ENCODE measurements at places on chromosomes 1 and 21.

DNA sequence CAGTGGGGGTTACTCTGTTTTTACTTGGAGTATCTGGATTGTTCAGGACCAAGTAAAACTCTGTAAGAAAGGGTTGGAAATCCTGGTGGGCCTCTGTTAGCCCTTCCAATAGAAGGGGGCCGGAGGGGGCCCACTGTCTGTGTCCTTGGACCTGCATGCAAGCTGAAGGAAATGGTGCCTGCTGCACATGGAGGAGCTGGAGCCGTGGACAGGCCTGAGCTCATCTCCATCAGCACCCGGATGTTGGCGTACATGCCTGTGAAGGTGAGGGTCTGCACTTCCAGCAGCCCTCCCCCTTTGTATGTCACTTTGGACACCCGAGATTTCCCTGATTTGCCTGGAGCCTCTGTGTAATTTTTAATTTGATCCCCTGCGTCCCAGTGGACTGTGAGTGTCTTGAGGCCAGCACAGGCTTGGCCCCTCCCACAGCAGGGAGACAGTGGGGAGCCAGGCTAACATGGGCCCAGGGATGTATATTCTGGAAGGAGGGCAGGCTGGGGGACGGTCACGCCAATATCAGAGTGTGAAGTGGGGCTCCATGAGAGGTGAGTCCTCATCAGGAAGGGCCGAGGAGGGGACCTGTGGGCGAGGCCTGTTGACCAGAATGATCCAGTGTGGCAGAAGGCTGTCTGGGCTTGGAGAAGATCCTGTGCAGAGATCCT is 16.8 kb downstream of the GALNT2 start:
- DNase-seq: no peak

- no peak for DNase-seq
These were observed 140.1 kb downstream of the C1orf94 start for GRCh38 chr1:34316773-34317172.

DNA sequence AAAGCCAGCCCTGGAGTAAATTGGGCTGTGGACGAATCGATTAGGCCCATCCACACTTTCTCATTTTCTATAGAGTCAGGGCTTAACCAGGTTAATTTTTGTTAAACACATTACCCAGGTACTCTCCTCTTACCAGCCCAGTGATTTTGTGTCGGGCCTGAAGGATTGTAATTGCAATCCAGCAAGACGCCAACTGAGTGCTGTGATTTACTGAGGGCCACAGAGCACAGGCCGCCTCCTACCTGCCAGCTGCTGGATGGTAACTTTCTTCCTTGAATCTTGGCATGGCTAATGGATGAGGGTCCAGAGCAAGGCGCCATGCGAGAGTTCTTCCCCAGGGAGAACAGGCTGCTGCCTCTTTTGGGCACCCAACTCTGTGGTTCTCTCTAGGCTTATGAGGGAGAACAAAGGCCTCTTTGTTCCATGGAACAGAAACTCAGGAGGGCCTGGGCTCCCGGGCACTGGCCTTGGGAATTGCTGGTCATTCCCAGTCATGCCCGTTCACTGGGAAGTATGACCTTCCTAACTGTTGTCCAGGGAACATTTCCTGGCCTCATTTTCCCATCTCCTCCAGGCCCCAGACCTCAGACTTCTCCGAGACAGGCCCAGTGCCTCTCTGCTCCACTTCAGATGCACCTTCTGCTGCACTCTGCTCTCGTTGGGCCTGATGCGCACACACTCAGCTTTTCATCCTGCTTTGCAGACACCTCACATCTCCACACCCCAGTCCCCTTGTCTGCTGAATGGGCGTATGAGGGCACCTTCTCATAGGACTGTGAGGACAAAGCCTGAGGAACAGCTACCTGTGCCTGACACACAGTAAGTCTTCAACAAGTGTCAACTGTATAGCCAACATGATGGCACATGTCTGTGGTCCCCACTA is 57.3 kb downstream of the SYF2 start:
- no peak for DNase-seq

DNA sequence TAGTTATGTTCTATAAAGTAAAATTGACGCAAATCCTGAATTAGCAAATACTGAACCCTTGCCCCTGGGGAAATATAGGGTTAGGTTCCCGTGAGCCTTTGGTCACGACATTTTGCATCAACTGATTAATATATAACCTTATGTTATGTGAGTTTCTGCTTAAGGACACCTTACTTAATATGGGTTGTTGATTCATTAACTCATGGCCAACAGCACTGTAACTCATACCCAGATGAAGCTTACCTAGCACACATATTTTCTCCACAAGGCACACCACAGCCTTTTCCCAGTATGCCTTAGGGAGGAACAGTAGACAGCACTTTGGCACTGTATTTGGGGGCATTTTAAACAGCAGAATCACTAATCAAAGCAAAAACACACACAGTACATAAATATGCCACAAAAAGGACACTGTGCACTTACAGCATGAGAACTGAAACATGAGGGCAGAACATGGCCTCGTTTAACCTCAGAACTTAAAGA is 15.1 kb downstream of the INAVA start:
- DNase-seq: no peak

DNA sequence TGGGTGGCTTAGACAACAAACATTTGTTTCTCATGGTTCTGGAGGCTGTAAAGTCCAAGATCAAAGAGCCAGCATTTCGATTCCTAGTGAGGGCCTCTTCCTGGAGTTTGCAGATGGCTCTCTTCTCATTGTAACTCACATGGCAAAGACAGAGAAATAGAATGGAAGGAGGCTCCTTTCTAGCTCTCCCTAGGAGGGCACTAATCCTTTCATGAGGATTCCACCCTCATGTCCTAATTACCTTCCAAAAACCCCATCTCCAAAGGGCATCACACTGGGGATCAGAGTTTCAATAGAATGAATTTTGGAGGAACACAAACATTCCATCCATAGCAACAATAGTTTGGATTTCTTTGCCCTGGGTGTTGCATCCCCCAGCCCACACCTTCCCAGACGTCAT is 247.3 kb downstream of the TTLL7 start:
- DNase-seq: no peak

DNA sequence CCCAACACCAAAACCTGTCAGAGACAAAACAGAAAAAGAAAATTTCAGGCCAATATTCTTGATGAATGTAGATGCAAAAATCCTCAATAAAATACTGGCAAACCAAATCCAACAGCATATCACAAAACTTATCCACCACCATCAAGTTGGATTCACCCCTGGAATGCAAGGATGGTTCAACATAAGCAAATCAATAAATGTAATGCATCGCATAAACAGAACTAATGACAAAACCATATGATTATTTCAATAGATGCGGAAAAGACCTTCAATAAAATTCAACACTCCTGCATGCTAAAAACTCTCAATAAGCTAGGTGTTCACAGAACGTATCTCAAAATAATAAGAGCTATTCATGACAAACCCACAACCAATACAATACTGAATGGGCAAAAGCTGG is 3.8 kb upstream of the OR2L5 start:
- DNase-seq: peak; percentile 0

DNA sequence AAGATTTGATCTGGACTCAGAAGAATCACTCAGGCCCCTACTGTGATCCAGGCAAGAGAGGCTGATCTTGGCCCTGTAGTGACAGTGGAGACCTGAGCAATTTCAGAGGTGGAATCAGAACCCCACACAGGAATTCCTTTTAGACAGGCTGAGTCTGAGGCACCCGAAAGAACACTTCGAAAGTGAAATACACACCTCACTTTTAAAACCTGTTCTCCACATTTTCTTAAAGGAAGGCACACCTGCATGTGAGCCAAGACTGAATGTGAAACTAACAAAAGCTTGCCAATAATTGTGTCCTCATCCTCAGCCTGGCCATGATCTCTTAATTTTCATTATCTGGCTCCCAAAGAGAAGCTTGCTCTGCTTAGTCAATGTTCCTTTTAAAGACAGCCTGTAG is 32.2 kb downstream of the SIPA1L2 start:
- DNase-seq: no peak

DNA sequence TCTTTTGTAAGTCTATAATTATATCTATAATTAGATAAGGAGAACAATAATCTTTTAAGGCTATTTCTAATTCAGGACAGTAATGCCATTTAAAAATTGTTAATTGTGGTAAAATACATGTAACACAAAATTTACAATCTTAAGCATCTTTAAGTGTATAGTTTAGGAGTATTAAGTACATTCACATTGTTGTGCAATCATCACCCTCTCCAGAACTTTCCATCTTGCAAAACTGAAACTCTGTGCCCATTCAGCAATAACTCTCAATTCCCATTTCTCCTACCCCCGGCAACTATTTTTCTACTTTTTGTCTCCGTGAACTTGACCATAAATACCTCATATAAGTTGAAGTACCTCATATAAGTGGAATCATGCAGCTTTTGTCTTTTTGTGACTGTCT is 93.9 kb upstream of the KCNA3 start:
- DNase-seq: no peak

DNA sequence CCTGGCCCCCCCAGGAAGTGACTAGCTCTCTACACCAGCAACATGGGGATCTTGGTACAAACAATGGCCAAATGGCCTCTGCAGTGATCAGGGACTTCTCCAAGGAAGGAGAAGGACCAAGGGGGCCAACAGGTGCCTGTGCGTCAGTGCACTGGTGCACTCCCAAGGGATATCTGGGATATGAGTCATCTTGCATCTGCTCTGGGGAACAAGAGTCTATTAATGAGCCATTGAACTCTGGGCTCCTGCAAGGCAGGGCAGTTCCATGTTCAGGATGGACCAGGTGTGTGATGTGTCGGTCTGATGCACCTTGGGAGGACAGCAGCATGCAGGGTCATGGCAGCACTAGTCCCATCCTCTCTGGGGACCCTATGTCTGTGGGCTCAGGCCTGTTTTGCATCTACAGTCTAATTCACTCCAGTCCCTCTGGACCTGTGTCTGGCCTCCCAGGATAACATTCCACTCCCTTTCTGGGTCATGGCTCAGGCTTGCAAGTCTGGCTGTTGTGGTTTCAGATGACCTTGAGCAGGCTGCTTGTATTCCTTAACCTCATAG is 125.3 kb downstream of the TRABD2B start:
- DNase-seq: peak; percentile 37

DNA sequence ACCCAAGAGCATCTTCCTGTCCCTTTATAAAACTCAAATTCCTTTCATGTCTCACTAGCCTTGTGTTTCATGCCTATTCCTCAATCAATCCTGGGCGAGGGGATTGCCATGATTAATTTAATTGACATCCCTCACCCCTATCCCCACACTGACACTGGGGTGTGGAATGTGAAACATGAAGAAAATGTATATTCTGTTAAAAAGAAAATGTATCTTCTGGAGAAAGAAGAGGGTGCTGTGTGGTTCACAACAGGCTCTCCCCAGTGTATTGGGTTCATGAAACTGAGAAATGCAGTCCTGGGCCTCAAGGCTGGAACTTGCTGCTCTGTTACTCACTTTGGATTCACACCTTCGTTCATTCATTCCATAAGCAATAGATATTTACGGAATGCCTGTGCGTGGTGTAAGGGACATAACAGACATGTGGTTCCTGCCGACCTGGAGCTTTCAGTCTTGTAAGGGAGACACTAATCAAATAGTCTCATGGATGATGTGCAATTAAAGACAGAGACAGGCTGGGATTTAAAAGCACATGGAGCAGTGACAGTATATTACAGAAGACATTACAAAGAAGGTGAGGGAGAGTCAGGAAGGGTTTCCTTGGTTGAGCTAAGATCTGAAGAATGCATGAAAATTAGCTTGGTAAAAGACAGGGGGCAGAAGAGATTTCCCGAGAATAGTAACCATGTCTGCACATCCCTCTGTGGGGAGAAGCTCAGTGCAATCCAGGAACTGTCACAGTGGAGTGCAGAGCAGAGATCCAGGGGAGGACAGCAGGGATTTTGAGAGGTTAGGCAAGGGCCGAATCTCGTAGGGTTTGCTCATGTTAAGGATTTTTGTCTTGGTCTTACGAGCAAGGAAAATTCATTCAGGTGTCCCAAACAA is 32.1 kb downstream of the SERTAD4 start:
- DNase-seq: no peak

- DNase-seq: no peak
These were observed 258.9 kb downstream of the SETD4 start for GRCh38 chr21:35801391-35801790.

DNA sequence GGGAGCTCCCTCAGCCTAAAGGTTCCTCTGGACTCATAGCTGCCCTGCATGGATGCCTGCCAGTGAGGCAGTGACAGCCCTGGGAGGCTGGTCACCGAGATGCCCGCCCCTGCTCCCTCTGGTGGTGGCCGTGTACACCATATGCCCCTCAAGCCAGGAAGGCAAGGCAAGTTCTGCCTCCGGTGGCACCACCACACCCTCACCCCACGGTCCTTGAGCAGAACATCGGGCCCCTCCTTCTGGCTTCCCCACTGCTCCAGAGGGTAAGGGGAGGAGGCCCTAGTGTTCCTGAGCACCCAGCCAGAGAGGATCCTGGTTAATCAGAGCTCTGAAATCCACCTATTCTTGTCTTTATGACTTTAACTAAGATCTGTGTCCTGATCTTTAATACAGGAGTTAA is 1.5 kb upstream of the S100A14 start:
- peak; percentile 60 for DNase-seq

DNA sequence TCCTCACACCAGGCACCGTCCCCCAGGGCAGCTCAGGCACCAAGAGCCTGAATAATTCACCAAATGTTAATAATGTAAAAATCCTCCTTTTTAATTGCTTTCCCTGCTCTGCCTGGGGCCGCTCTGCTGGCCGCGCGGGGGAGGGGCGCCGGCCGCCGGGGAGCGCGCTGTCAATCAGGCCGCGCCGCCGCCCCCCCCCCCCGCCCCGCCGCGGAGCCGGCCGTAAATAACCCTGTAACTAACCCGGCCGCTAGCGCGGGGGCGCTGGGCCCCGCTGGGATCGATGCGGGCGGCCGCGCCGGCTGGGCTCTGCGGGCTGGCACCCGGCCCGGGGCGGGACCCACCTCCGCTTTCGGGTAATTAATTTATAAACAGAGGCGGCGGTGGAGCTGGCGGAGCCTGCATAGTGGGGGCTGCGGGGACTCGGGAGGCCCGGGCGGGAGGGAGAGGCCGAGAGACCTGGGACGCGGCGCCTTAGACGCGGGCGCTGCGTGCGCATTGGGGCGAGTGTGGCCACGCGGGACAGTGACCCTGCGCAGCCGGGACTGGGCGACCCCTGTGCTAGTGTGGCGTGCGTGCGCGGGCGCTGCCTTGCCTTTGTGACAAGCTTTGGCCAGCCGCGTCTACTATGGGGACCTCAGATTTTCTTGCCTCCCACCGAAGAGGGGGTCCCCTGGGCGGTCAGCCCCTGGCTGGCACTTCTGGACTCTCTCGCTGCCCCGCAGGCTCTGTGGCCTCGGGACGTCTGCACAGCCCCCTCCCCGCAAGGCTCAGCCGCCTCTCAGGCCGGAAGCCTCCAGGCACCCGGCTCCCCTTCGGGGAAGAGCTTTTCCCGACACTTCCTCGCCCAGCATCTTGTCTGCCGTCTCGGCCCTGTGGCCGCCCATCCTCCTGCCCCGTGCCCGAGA is 16.6 kb downstream of the SAMD11 start:
- DNase-seq: peak; percentile 59
